ENCODE measurements at places on chromosomes 2 and 18.
A peak's percentile ranks its signal among the peaks of the same experiment; 100 is the strongest.

DNA sequence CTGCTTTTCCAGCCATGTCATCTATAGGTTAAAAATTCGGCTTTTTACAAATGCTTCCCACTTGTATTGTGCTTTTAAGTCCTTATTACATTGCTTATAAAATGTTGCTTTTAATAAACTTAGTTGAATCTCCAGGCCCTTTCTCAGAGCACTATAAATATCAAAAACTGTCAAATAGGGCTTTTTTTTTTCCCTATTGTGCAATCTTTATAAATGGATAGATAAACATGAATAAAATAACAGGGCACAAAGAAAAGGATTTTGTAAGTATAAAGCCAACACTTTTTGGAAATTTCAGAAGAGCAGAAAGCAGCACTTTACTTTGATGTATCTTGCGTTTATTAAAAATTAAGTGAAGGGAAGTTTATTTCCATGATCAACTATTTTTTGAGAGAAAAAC lies 107.5 kb upstream of the CDCA7 start:
- no peak for DNase-seq

- no peak for DNase-seq
These were observed 27.5 kb downstream of the LPIN1 start for GRCh38 chr2:11773747-11774525.

DNA sequence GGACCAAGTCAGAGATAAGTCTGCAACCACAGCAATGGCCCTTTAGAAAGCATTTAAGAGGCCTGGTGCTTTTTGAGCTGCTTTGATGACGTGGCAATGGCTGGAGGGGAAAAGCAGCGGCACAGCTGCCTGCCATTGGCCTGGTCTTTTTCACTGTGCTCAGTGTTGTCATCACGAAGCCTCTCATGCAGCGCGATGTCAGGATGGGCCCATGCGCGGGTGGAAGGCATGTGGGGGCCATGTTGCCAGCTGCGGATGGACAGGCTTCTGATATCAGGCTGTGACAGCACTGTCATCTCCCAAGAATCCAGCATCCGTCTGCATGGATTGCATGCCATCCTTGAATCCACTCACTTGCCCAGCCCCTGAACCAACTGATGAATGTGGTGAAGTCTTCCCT lies 204.5 kb downstream of the ACKR3 start:
- no peak for DNase-seq

GRCh38 chr18:4908328-4908727 lies 288.7 kb downstream of the AKAIN1 start:
- DNase-seq = no peak

- no peak for DNase-seq
These were observed 67.4 kb downstream of the BCL11A start for GRCh38 chr2:60486067-60486466.

- peak; percentile 59 for DNase-seq
These were observed 20.2 kb upstream of the EMILIN2 start for GRCh38 chr18:2826581-2826980.

- DNase-seq = no peak
These were observed 215.0 kb upstream of the AGAP1 start for GRCh38 chr2:235278771-235279355.

GRCh38 chr2:226524381-226524843 lies 275.2 kb downstream of the IRS1 start:
- DNase-seq = no peak

DNA sequence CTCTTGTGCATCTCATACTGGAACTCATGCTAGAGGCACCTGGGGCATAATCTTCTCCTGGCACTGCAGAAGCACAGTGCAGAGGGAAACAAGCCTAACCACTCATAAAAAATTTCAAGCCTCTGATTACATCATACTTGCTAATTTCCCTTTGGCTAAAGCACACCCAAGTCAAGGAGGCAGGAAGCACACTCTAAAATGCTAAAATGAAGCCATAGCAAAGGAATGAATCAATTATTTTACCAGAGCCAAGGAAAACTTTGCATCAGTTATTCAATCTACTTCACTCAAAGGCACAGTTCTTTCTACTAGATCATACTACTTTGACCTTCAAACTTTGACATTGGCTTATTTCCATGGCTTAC lies 79.6 kb upstream of the SPOPL start:
- no peak for DNase-seq

GRCh38 chr2:71474116-71474743 lies 20.9 kb downstream of the DYSF start:
- DNase-seq = no peak

GRCh38 chr2:66478731-66479316 lies 43.9 kb downstream of the MEIS1 start:
- no peak for DNase-seq

- no peak for DNase-seq
These were observed 389.6 kb downstream of the TRIB2 start for GRCh38 chr2:13106302-13106701.

- DNase-seq = no peak
These were observed 4.3 kb downstream of the EPHA4 start for GRCh38 chr2:221567809-221568208.

GRCh38 chr2:196500686-196501431 lies 138.7 kb upstream of the CCDC150 start:
- DNase-seq = no peak

DNA sequence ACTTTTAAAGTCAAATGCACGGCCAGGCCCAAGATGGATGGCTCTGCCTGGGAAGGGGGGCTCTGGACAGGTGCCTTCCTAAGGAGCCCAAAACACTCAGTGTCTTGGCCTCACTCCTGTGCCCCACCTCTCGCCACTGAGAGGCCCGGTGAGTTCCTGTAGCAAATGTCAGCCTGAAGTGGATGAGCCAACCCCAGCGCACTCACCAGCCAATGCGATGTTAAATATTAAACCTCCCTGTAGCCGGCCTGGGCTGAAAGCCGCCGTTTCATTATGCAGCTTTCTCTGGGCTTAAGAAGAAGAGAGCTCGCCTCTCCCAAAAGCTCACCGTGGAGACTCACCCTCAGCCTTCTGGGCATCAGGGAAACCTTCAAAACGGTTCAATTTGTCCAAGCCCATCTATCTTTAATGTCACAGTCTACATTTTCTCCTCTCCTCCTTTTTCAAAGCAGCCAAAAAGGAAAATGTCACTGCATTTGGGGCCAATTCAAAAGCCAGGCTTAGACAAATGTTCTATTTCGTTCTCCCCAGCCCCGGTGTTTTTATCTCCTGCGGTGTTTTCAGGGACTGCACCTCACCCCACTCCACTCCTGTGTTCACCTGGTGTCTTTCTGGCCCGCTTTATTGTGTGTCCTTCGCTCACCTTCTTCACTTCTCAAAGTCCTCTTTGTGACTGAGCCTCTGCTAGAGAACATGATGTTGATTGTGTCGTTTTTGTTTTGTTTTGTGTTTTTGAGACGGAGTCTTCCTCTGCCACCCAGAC lies 124.0 kb downstream of the NRP2 start:
- no peak for DNase-seq

- no peak for DNase-seq
These were observed 90.0 kb upstream of the TNP1 start for GRCh38 chr2:216949700-216950413.

DNA sequence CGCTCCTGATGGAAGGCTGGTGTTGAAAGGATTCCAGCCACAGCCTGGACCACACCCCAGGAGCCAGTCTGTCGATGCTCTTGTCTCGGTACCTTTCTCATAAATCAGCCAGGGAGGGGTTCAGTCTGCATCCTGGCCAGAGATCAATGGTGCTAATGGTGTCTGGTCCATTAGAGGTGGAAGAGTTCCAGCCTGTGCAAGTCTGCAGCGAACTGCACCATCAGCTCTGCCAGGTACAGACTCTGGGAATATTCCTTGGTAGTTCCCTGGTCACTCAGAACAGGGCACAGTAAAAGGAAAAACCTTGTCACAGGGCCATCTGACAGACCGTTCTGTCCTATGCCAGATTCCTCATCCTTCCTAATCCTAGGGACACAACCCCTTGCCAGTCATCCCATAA lies 164.3 kb downstream of the MTCL1 start:
- no peak for DNase-seq

- no peak for DNase-seq
These were observed 1577.7 kb upstream of the ACVR2A start for GRCh38 chr2:146267093-146267492.

DNA sequence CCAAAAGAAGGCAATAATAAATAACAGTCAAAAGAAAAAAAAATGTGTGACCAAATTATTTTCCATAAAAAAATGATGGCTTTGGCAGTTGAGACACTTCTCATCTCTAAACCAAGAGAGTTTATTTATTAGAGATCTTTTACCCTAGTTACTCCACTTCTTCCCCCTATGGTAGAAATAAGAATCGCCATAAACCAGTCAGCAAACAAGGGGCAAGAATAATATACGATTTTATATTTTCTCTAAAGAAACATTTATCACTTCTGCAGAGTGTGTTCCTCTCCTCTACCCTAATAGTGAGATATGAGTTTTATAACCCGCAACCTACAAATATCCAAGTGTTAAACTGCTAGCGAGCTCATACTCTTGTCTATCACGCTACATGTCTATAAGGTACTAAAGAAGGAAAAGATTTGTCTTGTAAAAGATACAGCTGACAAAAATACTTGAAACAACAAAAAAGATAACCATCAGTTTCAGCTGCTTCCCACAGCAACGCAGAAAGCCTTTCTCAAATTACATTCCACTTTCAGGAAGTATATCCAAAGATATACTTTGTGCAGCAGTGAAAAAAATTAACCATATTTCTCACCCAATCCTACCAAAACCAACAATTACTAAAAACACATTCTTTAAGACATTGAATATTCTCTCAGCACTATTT lies 2.3 kb downstream of the RNF103 start:
- peak; percentile 34 for DNase-seq

- DNase-seq = no peak
These were observed at the start of gene STON1 for GRCh38 chr2:48530033-48530811. STON1 (plus strand) TSS chr2:48530154; CDS start chr2:48580634, 50,480 bp downstream.

DNA sequence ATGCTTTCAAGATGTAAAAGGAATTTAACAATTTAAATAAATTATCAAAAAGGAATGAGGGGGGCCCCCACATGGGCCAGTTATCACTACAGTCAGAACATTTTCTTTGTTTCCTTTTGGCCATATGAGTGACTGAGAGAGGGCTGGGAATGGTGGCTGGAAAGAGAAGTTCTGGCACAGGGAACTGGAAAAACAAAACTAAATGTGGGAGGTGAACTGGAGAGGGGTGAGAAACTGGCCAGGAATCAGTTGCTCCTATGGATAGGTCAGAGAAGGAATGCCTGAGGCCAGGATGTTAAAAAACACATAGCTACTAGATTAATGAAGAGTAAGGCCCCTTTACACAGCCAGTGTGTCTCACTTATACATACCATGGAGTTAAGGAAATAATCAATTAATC lies 121.0 kb downstream of the RBMS1 start:
- no peak for DNase-seq

DNA sequence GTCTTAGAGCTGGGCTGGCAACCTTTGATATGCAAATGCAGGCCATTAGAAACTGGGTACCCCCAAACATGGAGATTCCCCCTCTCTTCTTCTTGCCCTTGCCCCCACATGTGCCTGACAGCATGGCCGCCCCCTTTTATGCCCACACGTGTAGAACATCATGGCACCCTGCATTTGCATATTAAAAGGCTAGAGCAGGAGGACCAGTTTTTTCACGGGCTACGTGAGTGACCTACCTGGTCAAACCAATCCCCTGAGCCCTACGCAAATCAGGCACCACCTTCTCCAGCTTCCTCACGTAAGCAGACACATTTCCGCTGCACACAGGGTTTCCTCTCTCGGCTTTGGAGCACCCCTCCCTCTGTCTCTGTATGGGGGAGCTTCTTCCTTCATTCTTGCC lies 110.9 kb upstream of the COPS8 start:
- DNase-seq = no peak

GRCh38 chr18:76860411-76860810 lies 38.1 kb downstream of the ZNF236 start:
- no peak for DNase-seq

DNA sequence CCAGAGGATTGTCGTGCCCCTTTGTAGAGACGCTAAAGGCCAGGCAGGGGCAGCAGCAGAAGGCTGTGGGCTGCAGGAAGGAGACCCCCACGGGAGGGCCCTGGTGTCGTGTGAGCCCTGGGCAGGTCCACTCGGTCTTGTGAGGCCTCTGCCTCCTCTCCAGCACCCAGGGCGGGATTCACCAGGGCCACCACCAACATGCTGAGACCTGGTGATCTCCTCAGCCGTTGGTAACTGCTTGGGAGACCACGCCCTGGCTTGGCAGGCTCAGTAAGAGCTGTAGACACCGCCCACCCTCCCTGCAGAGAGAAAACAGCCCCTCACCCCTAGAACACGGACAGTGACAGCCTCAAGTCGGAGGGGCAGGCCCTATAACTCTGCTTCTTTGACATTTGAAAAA lies 21.1 kb downstream of the MBP start:
- no peak for DNase-seq

GRCh38 chr18:8707556-8708300 lies 2.4 kb downstream of the MTCL1 start:
- DNase-seq = no peak

DNA sequence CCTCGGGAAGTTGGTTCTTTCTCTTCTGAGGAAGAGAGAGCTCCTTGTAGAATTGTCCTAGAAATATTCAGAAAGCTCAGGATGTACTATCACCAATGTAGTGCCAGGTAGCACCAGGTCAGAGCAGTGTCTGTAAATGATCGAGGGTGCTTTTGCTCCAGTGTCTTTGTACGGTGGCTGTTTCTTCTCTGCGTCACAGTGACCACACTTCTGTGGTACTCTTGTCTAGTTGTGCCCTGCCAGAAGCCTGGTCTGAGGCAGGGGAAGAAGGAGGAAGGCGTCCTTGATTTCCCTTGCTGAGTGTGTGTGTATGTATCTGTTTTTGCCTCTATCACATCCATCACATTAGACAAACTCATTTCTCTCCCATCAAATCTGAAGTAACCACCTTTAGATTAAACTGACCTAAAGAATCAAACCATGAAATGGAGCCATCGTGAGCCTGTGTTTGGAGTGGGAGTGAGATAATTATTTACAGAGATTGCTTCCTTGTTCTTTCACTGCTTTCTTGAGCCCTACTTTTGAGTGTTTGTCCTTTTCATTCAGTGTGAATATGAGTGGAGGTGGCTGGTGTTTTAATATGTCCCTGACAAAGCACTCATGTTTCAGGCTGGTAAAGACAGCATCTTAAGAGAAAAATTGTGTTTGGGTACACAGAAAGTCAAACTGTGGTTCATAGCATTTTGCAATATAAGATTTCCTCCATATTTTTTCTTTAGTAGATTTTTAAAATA lies 97.2 kb downstream of the ACOXL start:
- no peak for DNase-seq

- DNase-seq = peak; percentile 65
These were observed 1.1 kb downstream of the DLGAP1 start for GRCh38 chr18:4453874-4454536.

DNA sequence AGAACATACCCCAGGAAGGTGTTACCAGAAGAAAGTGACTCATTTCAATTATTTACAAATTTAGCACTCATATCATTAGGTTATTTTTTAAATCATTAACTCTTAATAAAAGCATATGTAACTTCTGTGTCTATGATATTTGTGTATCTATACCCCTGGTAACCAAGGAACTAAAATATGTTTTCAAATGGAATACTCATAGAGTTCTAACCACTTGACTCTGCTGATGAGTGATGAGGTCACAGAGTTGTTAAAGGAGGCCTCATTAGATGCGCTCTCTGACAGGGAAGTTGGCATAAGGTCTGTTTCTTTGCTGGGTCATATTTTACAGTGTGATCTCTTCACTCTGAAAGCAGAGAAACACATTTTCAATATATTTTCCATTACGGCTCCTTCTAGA lies 73.4 kb downstream of the CCDC150 start:
- no peak for DNase-seq

Data from HAP-1 (cell line).